ENCODE measurements at places on chromosomes 11 and 22.

DNA sequence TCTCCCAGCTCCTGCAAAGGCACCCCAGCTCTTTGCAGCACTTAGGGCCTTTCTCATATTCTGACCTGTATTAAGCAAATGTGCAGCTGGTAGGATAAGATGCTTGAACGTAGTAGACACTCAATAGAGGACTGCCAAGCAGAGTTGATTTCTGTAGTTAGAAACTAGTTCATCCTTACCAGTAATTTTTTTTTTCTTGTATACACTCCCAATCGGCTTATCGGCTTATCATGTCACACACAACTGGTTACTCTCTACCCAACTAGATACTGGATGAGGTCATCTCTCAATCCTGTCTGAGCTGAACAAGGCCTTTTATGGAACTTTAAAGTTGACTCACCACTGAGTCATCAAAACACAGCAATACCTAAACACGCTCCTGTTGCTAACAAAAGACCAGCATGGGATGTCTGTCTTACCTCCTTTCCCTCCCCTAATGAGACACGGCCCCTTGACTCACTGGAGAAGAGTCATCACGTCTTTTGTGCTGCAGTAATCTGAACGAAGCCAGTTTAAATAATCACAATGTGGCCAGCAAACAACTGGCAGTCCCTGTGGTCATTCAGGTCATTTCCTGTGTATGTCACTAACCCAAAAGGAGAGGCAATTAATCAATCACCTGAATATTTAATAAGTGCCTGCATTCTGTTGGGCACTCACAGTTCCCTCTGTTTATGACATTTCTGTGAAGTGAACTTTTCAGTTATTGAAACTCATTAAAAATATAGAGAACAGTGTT lies 7.5 kb upstream of the WEE1 start:
- peak; percentile 77 for DNase-seq

GRCh38 chr11:124920356-124920755 lies 1.3 kb downstream of the HEPN1 start:
- no peak for DNase-seq

DNA sequence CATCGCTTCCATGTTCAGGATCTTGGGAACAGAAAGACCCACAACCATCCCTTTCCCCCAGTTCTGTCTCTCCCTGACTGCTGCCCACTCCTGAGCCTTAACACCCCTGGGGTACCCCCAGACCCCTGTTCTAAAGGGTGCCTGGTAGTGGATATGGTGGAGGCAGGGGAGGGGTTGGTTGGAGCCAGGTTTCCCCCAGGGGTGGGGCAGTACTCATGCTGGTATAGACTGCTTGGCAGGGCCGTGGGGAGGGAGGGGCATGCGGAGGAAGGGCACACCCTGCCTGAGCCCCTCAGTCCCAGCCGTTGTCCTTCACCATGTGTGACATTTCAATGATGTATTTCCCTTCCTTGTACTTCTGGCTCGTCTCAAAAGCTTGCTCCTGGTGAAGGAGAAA lies 4.0 kb downstream of the YPEL4 start:
- DNase-seq, result no peak

- DNase-seq, result no peak
Measured at GRCh38 chr11:36385121-36385970, 89.3 kb downstream of the PRR5L start.

GRCh38 chr22:40637183-40638150 lies 948 bp upstream of the MRTFA start:
- peak; percentile 66 for DNase-seq

GRCh38 chr11:9566561-9567063 lies 6.9 kb upstream of the WEE1 start:
- no peak for DNase-seq

DNA sequence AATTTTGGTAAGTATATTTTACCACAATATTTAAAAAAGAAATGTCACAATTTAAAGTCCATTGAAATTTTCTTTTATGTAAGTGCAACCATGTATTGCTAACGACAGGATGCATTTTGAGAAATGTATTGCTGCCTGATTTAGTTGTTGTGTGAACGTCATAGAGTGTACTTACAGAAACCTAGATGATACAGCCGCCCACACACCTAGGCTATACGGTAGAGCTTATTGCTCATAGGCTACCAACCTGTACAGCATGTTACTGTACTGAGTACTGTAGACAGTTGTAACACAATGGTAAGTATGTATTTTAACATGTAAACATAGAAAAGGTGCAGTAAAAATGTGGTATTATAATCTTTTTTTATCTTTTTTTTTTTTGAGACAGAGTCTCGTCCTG lies 48.1 kb downstream of the CBL start:
- peak; percentile 69 for DNase-seq

DNA sequence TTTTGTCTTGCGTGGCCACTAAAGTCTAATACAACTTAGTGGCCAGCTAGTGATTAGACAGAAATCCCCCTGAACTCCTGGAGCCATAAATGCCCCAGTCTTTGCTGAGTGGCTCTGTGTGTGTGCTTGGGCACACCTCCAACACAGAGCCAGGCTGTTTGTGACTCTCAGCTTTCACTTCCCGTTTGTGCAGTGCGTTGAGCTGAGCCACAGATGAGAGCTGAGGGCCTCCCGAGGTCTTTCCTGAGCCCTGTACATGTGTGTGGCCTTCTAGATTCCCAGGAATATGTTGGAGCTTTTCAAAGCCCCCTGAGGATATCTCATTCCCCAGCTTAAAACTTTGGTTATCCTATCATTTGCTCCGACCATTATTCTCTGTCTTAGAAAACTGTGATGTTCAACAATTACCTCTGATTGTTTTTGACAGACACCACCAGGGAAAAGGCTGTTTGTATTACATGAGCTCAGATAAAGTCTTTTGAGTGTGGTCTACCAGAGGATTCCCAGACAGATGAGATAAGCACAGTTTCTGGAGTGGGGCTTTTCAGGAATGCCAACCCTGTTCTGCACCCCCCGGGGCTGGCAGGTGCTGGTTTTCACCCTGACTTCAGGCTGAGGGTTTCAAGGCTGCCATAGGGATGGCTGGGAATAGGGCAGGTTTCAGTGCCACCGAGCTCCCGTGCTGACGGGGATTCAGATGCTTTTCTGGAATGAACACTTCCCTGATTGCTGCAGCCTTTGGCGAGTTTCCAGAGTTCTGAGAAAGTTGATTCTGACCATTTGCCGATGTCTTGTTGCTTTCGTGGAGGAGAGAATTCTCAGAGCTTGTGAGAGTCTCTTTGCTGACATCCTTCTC lies 23.8 kb downstream of the IGHMBP2 start:
- DNase-seq, result no peak

- no peak for DNase-seq
Measured at GRCh38 chr11:126268361-126268707, 361 bp downstream of the SRPRA start.

DNA sequence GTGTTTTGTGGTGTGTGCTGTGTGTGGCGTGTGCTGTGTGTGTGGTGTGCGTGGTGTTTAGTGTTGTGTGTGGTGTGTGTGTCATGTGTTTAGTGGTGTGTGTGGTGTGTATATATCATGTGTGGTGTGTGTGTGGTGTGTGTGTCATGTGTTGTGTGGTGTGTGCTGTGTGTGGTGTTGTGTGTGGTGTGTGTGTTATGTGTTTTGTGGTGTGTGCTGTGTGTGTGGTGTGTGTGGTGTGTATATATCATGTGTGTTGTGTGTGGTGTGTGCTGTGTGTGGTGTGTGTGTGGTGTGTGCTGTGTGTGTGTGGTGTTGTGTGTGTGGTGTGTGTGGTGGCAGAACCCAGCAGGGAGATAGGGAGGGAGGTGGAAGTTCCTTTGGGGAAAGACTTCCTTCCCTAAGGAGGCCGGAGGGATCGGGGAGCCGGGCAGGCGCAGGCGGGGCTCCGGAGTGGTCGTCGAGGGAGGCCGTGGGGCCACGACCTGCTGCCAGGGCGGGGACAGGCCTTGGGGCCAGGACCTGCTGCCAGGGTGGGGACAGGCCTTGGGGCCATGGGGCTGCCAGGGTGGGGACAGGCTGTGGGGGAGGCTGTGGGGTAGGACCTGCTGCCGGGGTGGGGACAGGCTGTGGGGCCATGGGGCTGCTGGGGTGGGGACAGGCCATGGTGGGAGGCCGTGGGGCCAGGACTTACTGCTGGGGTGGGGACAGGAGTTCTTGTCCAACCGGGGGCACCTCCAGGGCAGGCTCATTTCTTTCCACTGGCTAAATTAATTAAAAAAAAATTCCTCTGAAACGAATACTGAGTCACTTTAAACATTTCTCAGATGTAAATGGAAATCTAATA lies 15.2 kb downstream of the PIM3 start:
- DNase-seq, result peak; percentile 62

GRCh38 chr11:63858628-63859550 lies 20.0 kb downstream of the MARK2 start:
- no peak for DNase-seq

DNA sequence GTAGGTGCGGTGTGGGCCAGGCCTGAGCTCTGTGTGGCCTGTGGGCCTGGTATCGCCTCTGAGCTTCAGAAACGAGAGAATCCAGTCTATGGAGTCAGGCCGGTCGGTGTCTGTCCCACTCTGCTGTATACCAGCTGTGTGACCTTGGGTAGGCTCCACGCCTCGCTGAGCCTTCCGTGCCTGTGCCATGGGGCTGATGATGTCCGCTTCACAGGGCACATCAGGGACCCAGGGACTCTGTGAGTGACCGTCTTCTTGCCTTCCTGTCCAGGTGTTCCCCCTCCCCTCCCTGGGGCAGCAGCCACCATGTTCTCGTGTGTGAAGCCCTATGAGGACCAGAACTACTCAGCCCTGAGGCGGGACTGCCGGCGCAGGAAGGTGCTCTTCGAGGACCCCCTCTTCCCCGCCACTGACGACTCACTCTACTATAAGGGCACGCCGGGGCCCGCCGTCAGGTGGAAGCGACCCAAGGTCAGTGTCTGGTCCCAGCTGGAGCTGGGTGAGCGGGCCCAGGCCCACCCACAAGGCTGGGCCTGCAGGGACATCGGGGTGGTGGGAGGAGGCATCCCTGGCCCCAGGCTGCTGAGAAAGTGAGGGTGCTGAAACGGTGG lies 17.9 kb downstream of the CAPN5 start:
- DNase-seq, result no peak

- DNase-seq, result no peak
Measured at GRCh38 chr11:116471608-116472256, 301.1 kb downstream of the BUD13 start.

GRCh38 chr22:43955883-43956782 lies 891 bp downstream of the SAMM50 start:
- no peak for DNase-seq

- no peak for DNase-seq
Measured at GRCh38 chr22:26887456-26887855, 230.1 kb downstream of the MIAT start.

GRCh38 chr11:127733552-127733951 lies 733.0 kb upstream of the KIRREL3 start:
- DNase-seq, result no peak

DNA sequence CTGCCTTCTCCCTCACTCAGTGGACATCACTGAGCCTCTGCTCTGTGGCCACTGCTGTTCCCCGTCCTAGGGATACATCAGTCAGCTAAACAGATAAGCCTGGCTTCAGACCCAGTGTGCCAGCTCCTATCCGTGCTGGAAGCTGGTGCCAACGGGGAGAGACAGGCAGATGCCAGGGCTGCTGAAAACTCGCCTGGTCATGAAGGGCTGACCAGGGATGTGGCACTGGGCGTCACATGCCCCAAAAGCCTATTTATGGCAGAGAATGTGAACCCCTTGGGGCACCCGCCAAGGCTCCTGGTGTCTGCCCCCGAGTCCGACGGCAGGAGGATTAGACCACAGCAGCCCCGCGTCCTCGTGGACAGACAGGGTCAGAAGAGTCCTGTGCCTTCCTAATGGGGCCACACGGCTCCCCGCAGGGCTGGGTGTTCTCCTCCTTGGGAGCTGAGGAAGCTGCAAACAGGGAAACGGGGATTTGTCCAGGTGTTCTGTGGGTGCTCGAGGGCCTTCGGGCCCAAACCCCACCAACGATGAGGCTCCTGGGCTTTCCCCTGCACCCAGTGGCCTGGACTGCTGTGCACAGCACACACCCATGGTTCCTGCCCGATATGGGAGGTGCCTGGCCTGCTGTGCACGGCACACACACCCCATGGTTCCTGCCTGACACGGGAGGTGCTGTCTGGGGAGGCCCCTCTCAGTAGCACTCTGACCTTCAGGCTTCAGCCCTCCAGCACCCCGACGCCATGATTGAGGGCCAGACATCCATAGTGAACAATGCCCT lies 19.9 kb downstream of the ANO1 start:
- no peak for DNase-seq

DNA sequence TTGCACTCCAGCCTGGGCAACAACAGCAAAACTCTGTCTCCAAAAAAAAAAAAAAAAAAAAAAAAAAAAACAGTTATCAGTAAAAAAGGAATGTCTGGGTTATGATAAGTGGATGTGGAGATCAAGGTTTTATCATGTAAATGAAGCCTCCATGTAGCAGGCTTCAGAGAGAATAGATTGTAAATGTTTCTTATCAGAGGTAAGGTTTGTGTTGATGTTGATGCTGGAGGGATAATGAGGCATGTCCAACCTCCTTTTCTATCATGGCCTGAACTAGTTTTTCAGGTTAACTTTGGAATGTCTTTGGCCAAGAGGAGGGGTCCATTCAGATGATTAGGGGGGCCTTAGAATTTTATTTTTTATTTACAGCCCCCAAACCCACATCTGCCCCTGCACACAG lies 35.4 kb upstream of the TREH start:
- DNase-seq, result no peak

DNA sequence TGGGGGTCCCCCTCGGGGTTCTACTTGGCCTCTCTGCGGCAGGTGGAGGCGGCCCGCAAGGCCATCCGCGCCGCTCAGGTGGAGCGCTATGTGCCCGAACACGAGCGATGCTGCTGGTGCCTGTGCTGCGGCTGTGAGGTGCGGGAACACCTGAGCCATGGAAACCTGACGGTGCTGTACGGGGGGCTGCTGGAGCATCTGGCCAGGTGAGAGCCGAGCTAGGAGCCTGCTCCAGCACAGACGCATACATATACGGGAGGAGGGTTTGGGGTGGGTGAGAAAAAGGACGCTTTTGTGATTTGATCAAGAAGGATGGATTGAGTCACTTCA lies 415 bp downstream of the CENATAC start:
- no peak for DNase-seq

- no peak for DNase-seq
Measured at GRCh38 chr11:79419120-79419519, 21.7 kb downstream of the TENM4 start.

DNA sequence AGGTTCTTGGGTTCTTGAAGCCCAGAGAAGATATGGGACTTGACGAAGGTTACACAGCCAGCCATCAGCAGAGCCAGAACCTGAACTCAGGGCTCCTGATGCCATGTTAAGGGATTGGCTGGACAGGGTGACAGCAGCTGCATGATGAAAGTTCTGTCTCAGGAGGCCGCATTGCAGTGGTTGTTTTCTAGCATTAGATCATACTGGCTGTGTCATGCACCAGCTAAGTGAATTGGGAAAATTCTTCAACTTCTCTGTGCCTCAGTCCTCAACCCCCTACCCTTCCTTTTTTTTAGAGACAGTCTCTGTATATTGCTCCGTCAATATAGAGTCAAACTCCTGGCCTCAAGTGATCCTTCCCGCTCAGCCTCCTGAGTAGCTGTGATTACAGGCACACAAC lies 5.4 kb upstream of the LTBP3 start:
- DNase-seq, result no peak

DNA sequence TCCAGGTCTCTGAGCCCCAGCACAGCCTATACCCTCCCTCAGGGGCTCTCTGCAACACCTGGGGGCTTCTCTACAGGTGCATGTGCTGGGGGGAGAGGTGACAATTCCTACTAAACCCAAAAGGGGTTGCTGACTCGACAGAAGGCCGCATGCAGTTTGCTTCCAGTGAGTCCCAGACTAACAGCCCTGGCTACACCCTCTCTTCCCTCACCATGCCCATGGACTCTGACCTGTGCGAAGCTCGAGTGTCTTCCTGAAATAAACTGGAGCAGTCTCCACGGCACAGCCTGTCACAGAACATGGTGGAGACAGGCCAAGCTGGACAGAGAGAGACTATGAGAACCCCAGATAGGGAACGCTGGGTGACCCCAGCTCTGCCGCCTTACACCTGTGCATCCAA lies 16.6 kb downstream of the PLEKHA7 start:
- DNase-seq, result no peak
